ENCODE measurements at places on chromosomes 4 and X. TPM values are rescaled to one million over a fixed set of nuclear protein-coding genes. Genes with fewer than 3 reads are reported as not detected.

The RAB9A gene
- total RNA-seq: 26.4 TPM

GRCh38 chr4:174316954-174317353 is 33.2 kb downstream of the CEP44 start:
- H3K27ac ChIP-seq: no peak overlapping the region
- no peak for DNase-seq
- H3K4me1 ChIP-seq: no peaks in the 10 kb centered on the region

- no peaks in the 10 kb centered on the region for H3K36me3 ChIP-seq
- DNase-seq: no peak
- no peak overlapping the region for H3K4me3 ChIP-seq
- no peaks in the 10 kb centered on the region for H3K4me1 ChIP-seq
Measured at GRCh38 chr4:29708473-29708872, 1011.7 kb upstream of the PCDH7 start.

The ZNF157 gene
- total RNA-seq: 0.58 TPM

DNA sequence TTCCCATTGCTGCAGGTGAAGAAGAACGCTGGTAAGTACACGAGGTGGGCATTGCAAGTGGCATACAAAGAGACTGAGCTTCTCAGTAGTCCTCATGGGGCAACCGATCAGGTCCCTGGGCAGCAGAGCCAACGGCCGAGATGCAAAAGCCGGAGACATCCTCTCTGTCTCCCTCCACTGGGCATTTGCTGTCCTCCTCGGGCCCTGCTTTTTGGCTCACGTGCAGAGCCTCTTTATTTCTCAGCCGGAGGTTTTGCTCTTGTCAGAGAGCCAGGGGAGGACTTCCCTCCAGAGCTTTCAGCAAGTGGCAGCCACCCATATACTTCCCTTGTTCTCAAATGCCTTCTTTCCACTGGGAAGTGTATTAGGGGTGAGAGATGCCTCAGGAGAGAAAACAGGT is 18.0 kb downstream of the STARD8 start:
- H3K27ac ChIP-seq: no peak overlapping the region
- peaks cover 12% of the 10 kb centered on the region for H3K4me1 ChIP-seq
- H3K36me3 ChIP-seq: no peaks in the 10 kb centered on the region
- H3K27me3 ChIP-seq: no peaks in the 10 kb centered on the region

The PCDH18 gene
- total RNA-seq: 91.8 TPM

All from type B pancreatic cell (in vitro differentiated cells).